ENCODE measurements at places on chromosomes 2 and 18. TPM values are rescaled to one million over a fixed set of nuclear protein-coding genes. Genes with fewer than 3 reads are reported as not detected.

The NT5C1B gene
- total RNA-seq, result not detected

DNA sequence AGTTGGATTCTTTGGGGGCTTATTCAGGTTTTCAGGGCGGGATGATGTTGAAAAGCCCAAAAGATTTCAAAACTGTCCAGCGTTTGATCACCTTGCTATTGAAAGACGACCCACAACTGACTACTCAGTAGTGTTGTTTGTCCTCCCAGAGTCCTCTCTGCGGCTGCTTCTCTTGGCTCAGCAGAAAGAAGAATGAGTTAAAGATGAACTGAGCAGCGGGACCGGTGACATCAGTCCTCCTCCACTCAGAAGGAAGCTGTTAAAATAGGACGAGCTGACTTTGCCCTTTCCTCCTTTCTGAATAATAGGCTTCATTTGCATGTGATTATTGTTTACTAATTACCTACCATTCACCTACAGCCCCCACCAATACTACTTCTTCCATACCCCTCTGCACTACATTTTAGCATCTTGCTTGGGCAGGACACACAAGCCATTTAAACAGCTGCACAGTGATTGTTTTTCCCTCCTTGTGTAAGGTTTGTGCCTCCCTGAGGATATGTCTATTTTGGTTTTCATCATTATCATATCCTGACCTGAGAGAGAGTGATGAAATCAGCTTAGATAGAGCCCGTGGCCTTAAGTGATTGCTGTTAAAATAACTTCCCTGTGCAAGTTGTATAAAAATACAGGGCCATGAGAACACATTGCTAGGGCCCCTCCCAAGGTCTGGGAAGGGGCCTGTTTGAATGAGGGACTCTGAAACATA is 261.8 kb downstream of the FHOD3 start:
- H3K4me1 ChIP-seq, result no peaks in the 10 kb centered on the region
- H3K27ac ChIP-seq, result no peak overlapping the region
- no peaks in the 10 kb centered on the region for H3K27me3 ChIP-seq

DNA sequence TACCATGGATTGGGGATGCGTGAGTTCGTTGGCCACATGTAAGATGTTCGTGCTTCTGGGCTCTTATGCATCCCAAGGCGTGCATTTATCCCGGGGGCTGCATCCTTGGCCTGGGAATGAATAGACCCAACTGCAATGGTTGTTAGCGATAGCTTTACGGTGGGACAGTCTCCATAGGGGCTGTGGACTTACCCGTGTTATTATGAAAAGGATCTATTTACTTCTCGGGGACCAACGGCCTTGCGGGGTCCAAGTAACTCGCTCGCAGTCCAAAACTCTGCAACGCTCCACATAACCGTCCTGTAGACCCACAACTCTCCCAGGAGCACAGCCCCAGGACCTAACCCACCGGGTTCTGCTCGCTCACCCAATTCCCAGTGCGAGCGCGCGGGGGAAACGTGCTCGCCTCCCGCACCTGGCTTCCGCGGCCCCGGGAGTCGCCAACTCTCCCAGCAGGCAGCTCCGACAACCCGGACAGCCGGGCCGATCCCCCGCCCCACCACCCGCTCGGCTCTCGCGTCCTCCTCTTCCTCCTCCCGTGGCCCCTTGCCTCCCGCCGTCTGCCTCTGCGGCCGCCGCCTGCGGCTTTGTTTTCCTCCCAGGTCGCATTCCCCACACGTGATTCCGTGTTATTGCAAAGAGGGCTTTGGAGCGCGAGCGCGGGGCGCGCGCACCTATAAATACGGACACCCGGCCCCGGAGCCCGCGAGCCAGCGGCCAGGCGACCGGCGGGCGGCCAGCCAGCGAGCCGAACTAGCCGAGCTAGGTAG is at the start of gene CABLES1:
Gene CABLES1 (plus strand): TSS at position 706 of the 770 bp plus-strand sequence. CDS start 278 bp downstream, outside the sequence.
- peak within 1 kb of the TSS; percentile 94 for H3K27ac ChIP-seq
- peak; percentile 68 for DNase-seq
- no peaks in the 10 kb centered on the region for H3K36me3 ChIP-seq
- no peaks in the 10 kb centered on the region for H3K4me1 ChIP-seq
- H3K27me3 ChIP-seq, result no peaks in the 10 kb centered on the region
- H3K4me3 ChIP-seq, result peak within 1 kb of the TSS; percentile 66

GRCh38 chr2:29336341-29337241 is 221.4 kb downstream of the CLIP4 start:
- H3K27ac ChIP-seq, result no peak overlapping the region
- no peaks in the 10 kb centered on the region for H3K27me3 ChIP-seq
- no peak overlapping the region for H3K4me3 ChIP-seq
- H3K4me1 ChIP-seq, result no peaks in the 10 kb centered on the region
- no peak for DNase-seq
